ENCODE measurements at places on chromosomes 1 and 21.

- no peaks in the 10 kb centered on the region for H3K27me3 ChIP-seq
- no peak overlapping the region for H3K4me3 ChIP-seq
- H3K27ac ChIP-seq, result peak overlapping the region; percentile 24
- H3K4me1 ChIP-seq, result no peaks in the 10 kb centered on the region
- no peaks in the 10 kb centered on the region for H3K36me3 ChIP-seq
Observed at GRCh38 chr1:86948212-86948611, 33.8 kb downstream of the HS2ST1 start.

- H3K36me3 ChIP-seq, result no peaks in the 10 kb centered on the region
- no peak overlapping the region for H3K27ac ChIP-seq
- DNase-seq, result no peak
- no peaks in the 10 kb centered on the region for H3K27me3 ChIP-seq
Observed at GRCh38 chr1:118223426-118223825, 38.4 kb upstream of the SPAG17 start.

GRCh38 chr21:43001316-43001715 lies 27.0 kb downstream of the PKNOX1 start:
- peaks cover 9% of the 10 kb centered on the region for H3K4me1 ChIP-seq
- H3K4me3 ChIP-seq, result no peak overlapping the region
- no peak overlapping the region for H3K27ac ChIP-seq
- peaks cover 22% of the 10 kb centered on the region for H3K36me3 ChIP-seq
- no peaks in the 10 kb centered on the region for H3K27me3 ChIP-seq

- H3K4me1 ChIP-seq, result no peaks in the 10 kb centered on the region
- H3K36me3 ChIP-seq, result no peaks in the 10 kb centered on the region
- no peaks in the 10 kb centered on the region for H3K27me3 ChIP-seq
- no peak overlapping the region for H3K4me3 ChIP-seq
Observed at GRCh38 chr1:196501760-196502428, 106.3 kb downstream of the KCNT2 start.

DNA sequence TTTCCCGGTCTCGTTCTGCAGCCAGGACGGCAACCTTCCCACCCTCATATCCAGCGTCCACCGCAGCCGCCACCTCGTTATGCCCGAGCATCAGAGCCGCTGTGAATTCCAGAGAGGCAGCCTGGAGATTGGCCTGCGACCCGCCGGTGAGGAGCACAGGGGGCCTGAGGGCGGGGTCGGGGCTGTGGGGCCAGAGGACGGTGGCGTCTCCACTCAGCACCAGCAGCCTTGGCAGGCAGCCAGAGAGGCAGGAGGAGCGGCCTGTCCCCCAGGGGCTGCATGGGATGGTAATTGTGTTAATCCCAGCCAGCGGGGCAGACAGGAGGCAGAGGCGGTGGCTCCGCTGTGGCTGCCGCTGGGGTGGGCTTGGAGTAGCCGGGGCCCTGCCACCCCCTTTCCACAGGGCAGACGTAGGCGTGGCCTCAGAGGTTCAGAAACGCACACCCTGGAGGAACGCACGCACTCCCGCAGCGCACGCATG lies 12.1 kb downstream of the SAMD11 start:
- DNase-seq, result no peak
- peaks cover 83% of the 10 kb centered on the region for H3K27me3 ChIP-seq
- no peak overlapping the region for H3K4me3 ChIP-seq
- no peak overlapping the region for H3K27ac ChIP-seq
- peaks cover 21% of the 10 kb centered on the region for H3K4me1 ChIP-seq
- H3K36me3 ChIP-seq, result no peaks in the 10 kb centered on the region

GRCh38 chr1:243921111-243921510 lies 71.1 kb upstream of the AKT3 start:
- H3K4me3 ChIP-seq, result no peak overlapping the region
- no peak for DNase-seq
- H3K36me3 ChIP-seq, result no peaks in the 10 kb centered on the region
- peaks cover 34% of the 10 kb centered on the region for H3K4me1 ChIP-seq
- H3K27ac ChIP-seq, result no peak overlapping the region
- peaks cover 16% of the 10 kb centered on the region for H3K27me3 ChIP-seq

DNA sequence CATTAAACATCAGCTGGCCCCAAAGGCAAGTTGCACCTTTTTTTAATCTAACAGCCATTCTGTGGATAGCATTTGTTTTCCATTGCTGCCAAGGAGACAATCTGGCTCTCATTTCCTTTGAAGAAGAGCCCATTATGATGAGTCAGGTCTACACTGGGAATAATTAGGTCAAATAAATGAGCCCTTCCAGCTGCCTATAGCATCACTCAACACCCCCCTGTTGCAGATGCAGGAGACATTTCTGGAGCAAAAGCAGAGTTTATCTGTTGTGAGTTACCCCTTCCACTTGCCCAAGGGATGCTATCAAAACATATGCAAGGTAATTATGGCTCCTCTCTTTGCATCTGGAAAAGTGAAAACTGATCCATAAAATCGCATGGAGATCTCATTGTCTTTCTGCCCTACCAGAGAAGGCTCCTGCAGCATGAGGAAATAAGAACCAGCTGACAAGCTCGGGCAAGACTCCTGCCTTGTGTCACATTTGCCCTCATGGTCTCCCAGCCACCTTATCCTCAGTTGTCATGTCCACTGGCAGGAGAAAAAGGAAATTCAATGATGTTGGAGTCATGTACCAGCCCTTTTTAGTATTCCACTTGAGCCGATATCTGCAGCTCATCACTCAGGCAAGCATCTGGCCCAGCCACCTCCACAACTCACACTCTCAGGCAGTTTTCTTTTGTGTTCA lies 135.9 kb downstream of the SLC30A10 start:
- peaks cover 7% of the 10 kb centered on the region for H3K4me1 ChIP-seq
- no peaks in the 10 kb centered on the region for H3K36me3 ChIP-seq
- H3K27me3 ChIP-seq, result no peaks in the 10 kb centered on the region
- no peak overlapping the region for H3K4me3 ChIP-seq
- no peak for DNase-seq

DNA sequence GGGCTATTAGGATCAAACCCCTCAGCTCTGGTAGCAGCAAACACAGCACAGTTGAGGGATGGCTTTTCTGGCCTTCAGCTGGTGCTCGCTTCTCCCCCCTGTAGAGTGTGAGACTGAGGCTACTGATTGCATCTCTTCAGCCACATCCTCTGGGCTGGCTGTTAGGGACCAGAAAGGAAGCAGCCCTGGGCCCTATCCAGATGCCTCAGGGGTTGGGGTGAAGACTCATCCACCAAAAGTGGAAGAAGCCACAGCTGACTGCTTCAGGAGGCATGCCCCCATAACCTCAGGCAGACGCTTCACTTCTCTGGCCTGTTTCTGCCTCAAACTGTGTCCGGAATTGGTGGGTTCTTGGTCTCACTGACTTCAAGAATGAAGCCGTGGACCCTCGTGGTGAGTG lies 6.2 kb upstream of the TMEM200B start:
- no peak overlapping the region for H3K4me3 ChIP-seq
- H3K36me3 ChIP-seq, result no peaks in the 10 kb centered on the region
- DNase-seq, result no peak
- peaks cover 14% of the 10 kb centered on the region for H3K4me1 ChIP-seq
- no peaks in the 10 kb centered on the region for H3K27me3 ChIP-seq

- H3K27me3 ChIP-seq, result peaks cover 73% of the 10 kb centered on the region
- H3K36me3 ChIP-seq, result no peaks in the 10 kb centered on the region
- H3K4me3 ChIP-seq, result no peak overlapping the region
- no peak for DNase-seq
- no peak overlapping the region for H3K27ac ChIP-seq
- H3K4me1 ChIP-seq, result no peaks in the 10 kb centered on the region
Observed at GRCh38 chr1:11455967-11456570, 22.9 kb upstream of the DISP3 start.
